ENCODE measurements at places on chromosomes 11 and 22.

DNA sequence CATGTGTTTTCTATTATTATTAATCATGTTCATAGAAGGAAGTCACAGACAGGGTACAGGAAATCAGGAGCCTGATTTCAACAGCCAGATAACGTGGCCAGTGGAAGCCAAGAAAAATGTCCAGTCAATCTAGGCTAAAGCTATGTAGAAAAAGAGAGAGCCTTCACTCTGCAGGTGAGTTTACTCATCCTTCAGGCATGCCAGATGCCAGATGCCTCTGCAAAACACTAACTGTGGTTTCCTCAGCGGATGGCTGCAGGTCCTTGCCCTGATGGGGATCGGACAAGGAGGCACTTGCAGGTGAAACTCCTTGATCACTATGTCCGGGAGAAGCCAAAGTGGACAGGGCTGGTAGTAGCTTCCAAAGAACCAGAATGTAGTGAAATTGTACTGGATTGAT lies 962.3 kb upstream of the RAG2 start:
- DNase-seq, result no peak

DNA sequence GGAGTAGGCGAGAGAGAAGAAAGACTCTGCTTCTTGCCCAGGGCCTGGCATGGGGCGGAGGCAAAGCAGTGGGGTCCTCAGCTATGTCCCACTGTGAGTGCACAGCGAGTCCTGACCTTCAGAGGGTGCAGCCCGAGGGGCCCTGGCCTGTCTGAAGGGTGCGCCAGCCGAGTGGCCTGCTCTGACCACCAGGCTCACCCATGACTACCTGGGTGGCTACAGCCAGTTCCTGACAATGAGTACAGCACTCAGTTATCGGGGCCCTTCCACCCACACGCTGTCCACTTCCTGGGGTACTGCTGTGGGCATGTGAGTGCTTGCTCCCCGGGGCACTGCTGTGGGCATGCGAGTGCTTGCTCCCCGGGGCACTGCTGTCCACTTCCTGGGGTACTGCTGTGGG lies 74.1 kb upstream of the B3GAT1 start:
- DNase-seq, result no peak

- no peak for DNase-seq
Observed at GRCh38 chr11:129637983-129638776, 177.5 kb upstream of the TMEM45B start.

DNA sequence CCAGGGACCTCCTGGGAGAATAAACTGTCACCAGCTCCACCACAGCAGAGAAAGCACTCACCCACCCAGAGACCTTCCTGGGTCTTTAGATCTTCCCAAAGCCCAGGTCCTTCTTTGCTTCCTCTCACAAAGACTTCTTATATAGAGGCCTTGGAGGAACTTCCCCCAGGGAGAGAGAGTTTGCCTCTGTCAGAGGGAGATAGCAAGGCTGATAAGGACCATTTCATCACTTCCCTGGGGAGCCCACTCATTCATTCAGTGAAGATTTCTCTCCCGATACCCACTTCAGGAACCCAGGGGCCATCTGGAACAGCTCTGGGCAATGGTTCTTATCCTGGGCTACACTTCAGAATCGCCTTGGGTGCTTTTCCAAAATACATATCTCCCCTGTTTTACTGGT lies at the start of gene PRG2:
PRG2 (minus strand) TSS at position 116 of the 400 bp plus-strand sequence. CDS start 706 bp downstream, outside the sequence.
- no peak for DNase-seq

All from stimulated activated naive CD4-positive, alpha-beta T cell treated with Interleukin-2 at 50 U/mL for 16 hours (primary cell).